ENCODE measurements at places on chromosomes 5 and 9.

DNA sequence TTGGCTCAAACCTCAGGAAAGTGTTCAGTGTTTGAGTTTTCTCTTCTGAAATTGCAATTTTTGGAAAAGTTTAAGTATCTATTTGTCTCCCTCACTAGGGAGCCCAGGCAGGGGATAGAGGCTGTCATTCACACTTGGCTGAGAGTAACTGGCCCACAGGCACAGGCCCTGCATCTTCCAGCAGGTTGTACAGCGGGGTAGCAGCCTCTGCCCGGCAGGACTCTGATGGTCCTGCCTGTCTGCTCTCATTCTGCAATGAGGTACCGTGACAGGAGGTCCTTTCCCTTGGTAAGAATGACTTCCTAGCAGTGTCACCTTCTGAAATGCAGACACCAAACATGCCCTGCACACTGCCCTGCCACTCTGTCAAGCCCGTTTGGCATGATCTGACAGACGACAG, 282.8 kb upstream of the DAP start:
- no peak for DNase-seq

GRCh38 chr5:132695956-132696355, 22.2 kb downstream of the IL4 start:
- no peak for DNase-seq

DNA sequence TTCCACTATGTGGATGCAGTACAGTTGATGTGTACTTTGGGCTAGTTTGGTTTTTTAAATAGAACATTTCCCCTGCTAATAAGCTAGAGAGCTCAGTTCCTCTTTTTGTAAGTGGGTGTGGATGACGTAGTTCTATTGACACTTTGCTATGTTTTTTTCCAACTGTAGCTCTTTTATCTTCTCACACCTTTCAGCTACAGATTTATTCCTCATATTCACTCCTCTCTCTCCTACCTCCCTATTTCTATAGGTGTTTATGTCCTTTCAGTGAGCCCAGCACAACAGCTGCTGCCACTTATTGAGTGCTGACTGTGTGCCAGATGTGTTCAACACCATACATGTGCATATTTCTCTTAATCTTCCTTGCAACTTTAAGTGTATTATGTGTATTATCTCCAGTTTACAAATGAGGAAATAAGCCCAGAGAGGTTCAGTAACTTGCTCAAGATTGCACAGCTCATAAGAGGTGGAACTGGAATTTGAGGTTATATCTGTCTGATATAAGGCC, 215.7 kb downstream of the SEMA6A start:
- no peak for DNase-seq

DNA sequence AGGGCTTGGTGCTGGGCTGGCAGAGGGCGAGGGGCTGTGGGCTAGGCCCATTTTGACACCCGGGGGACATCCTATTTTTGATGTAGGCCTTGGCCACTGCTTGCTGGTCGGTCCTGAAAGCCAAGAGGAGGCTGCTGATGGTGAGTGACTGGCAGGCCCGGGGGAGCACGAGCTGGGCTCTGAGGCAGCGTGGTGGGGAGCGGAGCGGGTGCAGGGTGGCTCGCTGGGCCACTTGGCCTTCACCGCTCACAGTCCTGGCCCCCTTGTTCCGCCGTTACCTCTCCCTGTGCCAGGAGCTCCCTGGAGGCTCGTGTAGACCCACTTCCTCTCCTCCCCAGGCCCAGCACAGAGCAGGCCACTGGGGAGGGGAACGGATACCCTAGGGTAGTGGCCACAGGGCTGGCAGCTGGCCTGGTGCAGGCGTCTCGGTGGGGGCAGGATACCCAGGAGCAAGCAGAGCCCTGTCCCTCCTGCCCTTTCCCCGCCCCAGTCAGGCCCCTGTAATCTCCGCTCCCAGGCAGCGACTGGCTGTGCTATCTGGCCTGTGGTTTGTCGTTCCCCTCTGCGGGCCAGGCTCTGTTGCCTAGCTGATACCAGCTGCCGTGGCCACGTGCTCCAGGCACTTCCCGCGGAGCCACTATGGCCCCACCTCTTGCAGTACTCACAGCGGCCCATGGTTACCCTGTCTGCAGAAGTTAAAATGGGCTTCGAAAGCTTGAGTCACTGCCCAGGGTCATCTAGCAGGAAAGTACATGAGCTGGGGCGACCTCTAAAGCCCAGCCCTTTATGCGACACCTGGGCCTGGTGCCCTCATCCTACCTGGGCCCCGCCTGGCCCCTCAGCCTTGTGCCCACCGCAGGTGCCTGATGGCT, 11.7 kb upstream of the DOLPP1 start:
- no peak for DNase-seq

- no peak for DNase-seq
Observed at GRCh38 chr9:134408939-134409737, 82.9 kb downstream of the RXRA start.

- no peak for DNase-seq
Observed at GRCh38 chr5:171524466-171524865, 105.0 kb downstream of the FGF18 start.

DNA sequence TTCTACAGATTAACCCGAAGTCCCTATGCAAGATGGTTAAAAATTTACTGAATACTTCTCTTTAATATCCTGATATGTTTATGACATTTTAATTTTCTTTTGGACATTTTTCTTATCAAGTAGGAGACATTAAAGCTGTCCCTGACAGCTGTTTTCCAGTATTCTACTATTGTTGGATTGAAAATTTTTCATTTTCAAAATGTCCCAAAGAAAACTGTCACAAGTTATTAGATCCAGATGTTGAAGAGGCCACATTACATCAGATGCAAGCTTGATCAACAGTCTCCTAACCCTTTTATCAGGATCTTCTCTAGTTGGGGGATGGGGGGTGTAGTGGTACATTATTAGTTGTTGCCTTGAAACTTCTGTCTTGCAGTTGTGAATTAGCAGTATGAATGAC, 1402.7 kb upstream of the DMAC1 start:
- DNase-seq, result no peak

- no peak for DNase-seq
Observed at GRCh38 chr9:38259519-38260218, 132.8 kb upstream of the ALDH1B1 start.

- no peak for DNase-seq
Observed at GRCh38 chr5:153794327-153794726, 244.4 kb downstream of the FAM114A2 start.

- peak; percentile 57 for DNase-seq
Observed at GRCh38 chr9:124010665-124011321, 775 bp upstream of the LHX2 start.

DNA sequence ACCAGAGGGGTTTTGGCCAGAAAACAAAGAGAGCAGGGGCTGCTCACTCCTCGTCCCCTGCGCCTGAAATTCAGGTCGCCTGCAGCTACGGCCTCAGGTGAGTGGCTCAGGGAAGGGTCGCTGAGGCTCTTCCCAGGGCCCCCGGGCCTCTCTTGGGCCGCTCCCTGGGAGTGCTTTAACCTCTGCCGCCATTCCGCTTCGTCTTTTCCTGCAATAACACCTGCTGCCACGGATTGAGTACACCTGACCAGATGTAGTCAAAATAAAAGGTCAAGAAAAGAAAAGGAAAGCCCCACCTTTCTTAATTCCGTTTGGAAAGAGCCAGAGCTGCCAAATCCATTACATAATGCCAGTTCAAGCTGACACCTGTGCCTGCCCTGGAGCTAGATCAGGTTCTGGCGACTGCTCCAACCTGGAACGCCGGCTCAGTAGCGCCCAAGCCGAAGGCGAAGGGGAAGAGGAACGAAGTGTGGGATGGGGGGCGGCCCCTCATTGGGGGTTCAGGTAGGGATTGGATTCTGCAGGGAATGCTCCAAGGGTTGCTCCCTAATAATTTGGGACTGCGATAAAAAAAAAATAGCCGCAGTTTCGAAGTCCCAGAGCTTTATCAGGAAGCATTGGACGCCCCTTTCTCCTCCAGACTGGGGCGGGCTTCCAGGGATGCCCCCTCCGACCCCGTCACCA, 193.9 kb downstream of the MEF2C start:
- DNase-seq, result no peak

- no peak for DNase-seq
Observed at GRCh38 chr5:20369518-20369885, 381.5 kb upstream of the CDH18 start.

GRCh38 chr9:111411266-111411665, 72.9 kb downstream of the ECPAS start:
- DNase-seq, result no peak

DNA sequence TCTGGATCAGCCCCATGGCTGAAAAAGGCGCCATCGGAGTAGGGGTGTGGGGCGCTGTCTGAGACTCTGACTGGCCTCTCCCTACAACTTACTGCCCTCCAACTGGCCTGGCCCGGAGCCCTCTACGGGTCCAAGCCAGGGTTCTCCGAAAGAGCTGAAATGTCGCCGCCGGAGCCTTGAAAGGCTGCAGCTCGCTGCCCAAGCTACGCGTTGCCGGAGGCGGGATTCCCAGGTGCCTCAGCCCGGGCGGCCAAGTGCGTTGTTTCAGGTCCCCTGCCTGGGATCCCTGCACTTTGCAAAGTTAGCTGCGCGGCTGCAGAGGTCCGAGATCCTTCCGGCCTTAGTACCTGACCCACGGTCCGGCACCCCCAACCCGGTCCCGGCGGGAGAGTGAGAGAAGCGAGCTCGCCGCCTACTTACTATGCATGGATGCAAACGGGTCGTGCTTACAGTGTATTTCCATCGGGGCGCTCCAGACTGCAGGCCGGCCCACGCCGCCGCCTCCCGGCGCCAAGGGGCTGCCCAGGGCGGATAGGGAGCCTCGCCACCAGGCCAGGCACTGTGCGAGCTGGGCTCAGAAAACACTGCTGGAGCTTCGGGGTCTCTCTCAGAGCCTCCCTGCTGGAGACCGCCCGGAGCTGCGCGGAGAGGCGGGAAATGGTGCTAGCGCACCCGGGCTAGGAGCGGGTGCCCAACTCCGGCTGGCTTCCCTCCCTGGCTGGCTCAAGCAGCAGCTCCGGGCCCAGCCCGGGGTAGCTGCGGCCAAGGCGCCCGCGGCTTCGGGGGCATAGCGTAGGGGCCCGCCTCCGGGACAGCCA, 7.7 kb downstream of the PAX5 start:
- DNase-seq, result no peak

DNA sequence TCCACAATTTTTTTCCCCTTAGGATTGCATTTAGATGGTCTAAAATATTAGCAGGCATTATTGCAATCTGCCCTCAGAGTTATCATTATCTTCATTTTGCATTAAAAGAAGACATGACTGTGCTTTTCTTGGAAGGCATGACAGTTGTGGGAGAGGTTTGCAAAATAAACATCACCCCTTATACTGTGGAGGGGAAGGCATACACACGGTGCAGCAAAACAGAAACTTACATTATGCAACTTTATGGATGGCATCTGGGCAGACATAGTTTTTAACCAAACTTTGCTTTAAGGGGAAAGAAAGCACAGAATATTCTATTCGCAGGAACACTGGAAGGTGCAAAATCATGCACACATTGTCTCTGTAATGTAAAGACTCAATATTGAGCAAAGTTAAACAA, 505.8 kb upstream of the ADAMTS16 start:
- DNase-seq, result no peak

DNA sequence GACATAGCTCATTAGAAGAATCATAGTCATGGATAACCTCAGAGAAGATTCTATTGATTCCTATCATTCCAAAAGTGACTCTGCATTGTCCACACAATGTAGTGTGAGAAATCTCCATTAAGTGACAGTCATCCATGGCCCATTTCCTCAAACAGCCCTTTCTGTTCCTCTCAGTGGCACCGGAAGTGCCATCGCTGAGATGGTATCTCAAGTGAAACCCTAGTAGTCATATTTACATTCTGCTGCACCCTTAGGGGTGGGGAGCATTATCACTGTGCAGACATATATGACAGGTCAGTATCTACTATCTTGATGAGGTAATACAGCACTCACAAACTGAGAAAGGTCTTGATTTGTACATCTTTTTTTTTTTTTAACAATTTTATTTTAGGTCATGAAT, 55.4 kb upstream of the MIER3 start:
- no peak for DNase-seq

DNA sequence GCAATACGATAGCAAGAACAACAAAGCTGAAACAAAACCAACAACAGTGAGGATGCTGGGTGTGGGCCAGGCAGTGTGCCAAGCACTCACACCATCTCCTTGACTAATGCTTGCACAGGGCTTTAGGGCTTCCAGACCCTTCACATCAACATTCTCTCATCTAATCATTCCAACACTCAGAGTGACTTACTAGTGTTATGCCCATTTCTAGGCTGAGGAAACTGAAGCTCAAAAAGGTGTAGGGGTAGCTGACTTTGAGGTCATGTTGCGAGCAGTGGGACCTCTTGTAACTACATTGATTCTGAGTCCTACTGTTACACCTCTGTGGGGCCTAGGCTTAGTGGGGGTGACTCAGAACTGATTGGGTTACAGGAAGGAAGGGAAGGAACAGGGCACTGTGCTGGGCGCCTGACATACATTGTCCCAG, 9.7 kb downstream of the ANGPTL2 start:
- no peak for DNase-seq

DNA sequence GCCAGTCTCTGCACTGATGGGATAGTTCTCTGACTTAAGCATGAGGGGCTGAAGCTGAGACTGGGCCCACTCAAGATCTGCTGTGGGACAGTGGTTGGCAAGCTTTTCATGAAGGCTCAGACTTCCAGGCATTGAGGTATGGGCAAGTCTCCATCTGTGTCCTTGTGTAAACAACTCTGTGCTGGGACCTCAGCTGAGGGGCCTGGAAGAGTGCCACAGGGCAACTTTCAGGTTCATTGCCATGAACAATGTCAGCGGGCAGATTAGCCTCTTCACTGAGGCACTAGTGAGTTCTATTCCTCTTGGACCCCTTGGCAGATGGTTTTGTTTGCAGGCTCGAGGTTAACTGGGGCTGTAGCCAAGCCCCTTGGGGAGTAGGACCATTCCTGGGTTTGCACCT, 127.1 kb downstream of the MRPS30 start:
- no peak for DNase-seq

- DNase-seq, result no peak
Observed at GRCh38 chr5:127400946-127401670, 110.5 kb downstream of the MEGF10 start.

- DNase-seq, result no peak
Observed at GRCh38 chr9:20289423-20290010, 332.8 kb downstream of the MLLT3 start.

- no peak for DNase-seq
Observed at GRCh38 chr5:169943026-169943425, 37.3 kb downstream of the INSYN2B start.

GRCh38 chr5:95818181-95819147, 4.1 kb downstream of the GLRX start:
- DNase-seq, result no peak

DNA sequence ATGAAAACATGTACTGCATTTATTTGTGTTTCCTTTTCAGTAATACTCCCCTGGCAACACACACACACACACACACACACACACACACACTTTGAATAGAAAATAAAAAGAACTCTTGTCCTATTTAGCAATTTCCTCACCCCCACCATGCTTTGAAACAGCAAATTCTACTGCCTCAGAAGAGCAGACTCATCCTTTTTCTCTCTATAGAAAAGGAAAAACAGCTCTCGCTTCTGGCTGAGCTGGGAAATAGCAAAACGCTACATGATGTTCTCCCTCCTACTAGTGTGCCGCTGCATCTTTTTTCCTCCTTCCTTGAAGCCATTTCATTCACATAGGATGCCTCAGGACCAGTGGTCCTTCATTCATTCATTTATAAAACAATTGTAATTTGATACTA, 453.6 kb downstream of the CSNK1G3 start:
- DNase-seq, result no peak
